Stimulated activated CD8-positive, alpha-beta memory T cell treated with anti-CD3 and anti-CD28 coated beads, Interleukin-15, amount 100 ng/mL, for 24 hours (primary cell): ENCODE measurements at places on chromosomes 7 and 10.

- DNase-seq: no peak
Observed at GRCh38 chr7:94149789-94150545, 145.8 kb upstream of the BET1 start.

- DNase-seq: no peak
Observed at GRCh38 chr10:118754229-118754555, 578 bp downstream of the CACUL1 start.

GRCh38 chr7:46949270-46949931, 632.5 kb downstream of the TNS3 start:
- DNase-seq: no peak

- DNase-seq: no peak
Observed at GRCh38 chr10:60911216-60911615, 32.8 kb downstream of the RHOBTB1 start.

- no peak for DNase-seq
Observed at GRCh38 chr7:136122026-136122425, 144.9 kb upstream of the MTPN start.
